Myocyte (in vitro differentiated cells): ENCODE measurements at places on chromosomes 3 and 15. TPM values are rescaled to one million over a fixed set of nuclear protein-coding genes. Genes with fewer than 3 reads are reported as not detected.

CMTM7 gene
- 10.2 and 15.2 TPM in 2 replicates for total RNA-seq

GOLGA8G gene
- not detected in 2 replicates for total RNA-seq

GABRB3 gene
- not detected in 2 replicates for total RNA-seq

TNFSF10 gene
- not detected in 2 replicates for total RNA-seq

TGM5 gene
- 0.21 TPM in 1 of 2 replicates, not detected in the other for total RNA-seq

WHAMM gene
- 7.0 and 8.0 TPM in 2 replicates for total RNA-seq

ZNF280D gene
- 47.6 and 49.8 TPM in 2 replicates for total RNA-seq

GOLGA6L1 gene
- not detected in 2 replicates for total RNA-seq

SLC51B gene
- total RNA-seq, result 0.26 TPM in 1 of 2 replicates, not detected in the other

TEX9 gene
- total RNA-seq, result 2.7 and 3.1 TPM in 2 replicates

SPSB4 gene
- total RNA-seq, result 0.88 and 1.4 TPM in 2 replicates

CHRD gene
- 8.4 and 18.8 TPM in 2 replicates for total RNA-seq
